Left lung (tissue), 14 donors: ENCODE measurements at places on chromosomes 1 and 21. TPM values are rescaled to one million over a fixed set of nuclear protein-coding genes. Genes with fewer than 3 reads are reported as not detected.

Gene CSF3R
- 11.3 TPM for polyA plus RNA-seq

Gene DYRK3
- 7.8 TPM for polyA plus RNA-seq

Gene PDC
- polyA plus RNA-seq, result 0.84 TPM

Gene KRTAP11-1
- not detected for polyA plus RNA-seq

- no peak for DNase-seq
These were observed 622.5 kb upstream of the NR5A2 start for GRCh38 chr1:199404976-199405375.

DNA sequence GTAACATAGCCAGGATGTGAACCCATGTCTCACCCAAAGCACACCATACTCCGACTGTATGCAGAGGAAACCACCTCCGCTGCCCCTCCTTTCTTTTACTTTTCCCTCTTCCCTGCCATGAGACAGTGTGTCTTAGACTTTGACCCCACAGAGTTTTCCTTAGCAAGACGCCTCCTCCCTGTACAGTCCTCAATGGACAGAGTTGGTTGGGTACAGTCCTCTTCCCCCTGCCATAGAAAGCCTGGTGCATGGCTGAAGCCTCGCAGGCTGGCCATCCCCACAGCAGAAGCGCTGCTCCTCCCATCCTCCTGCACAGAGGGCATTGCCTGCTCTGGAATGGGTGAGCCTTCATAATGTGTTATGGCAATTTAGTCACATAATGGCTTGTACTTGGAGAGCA is 127.9 kb downstream of the PLPP3 start:
- DNase-seq, result no peak

- DNase-seq, result no peak
These were observed 96.8 kb upstream of the PALMD start for GRCh38 chr1:99548943-99549605.

- DNase-seq, result peak; percentile 88
These were observed 62.7 kb downstream of the ADARB1 start for GRCh38 chr21:45136927-45137611.

GRCh38 chr1:33465316-33465715 is 7.1 kb upstream of the ZSCAN20 start:
- no peak for DNase-seq

DNA sequence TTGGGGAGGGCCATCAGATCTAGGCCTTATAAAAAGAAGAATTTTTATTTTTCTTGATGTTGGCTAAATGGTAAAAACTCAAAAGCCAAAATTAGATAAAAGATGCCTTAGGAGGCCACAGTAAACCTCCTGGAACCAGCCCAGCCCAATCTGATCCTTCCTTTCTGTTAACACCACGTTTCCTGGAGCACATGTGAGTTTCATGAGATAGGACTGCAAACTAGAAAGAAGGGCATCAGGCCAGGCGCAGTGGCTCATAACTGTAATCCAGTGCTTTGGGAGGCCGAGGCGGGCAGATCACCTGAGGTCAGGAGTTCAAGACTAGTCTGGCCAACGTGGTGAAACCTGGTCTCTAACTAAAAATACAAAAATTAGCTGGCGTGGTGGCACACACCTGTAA is 6.7 kb downstream of the HSF2BP start:
- DNase-seq, result no peak

DNA sequence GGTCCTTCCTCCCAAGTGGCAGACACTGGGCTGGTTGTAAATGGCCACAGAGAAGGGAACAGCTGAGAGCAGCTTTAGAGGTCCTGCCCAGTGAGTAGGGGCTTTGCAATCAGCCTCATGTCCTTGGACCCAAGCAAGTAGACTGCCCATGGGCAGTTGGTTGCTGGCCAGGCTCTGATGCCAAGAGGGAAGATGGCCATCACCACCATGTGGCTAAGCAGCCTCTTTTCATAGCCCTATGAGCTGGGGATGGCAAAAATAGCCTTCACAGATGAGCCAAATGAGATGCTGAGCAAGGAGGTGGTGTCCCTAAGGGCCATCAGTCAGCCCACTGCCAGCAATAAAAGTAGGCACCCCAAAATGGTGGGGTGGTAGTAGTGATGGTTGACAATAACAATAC is 3.2 kb downstream of the DISP3 start:
- no peak for DNase-seq

GRCh38 chr21:34583926-34584563 is 30.9 kb downstream of the RCAN1 start:
- no peak for DNase-seq

DNA sequence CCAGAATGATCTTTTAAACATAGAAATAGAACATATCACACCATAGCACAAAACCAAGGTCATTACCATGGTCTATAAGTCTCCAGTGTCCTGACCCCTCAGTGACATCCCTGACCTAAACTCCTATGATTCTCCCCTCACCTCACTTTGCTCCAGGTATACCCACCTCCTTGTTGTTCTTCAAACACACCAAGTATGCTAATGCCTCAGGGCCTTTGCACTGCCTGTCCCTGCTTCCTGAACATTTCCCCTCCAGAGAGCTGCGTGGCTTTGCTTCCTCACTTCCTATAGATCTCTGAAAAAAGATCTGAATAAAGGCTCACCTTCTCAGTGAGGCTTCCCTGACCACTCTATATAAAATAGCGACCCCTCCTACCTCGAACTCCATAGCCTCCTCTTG is 1.1 kb downstream of the GOLT1A start:
- DNase-seq, result no peak

DNA sequence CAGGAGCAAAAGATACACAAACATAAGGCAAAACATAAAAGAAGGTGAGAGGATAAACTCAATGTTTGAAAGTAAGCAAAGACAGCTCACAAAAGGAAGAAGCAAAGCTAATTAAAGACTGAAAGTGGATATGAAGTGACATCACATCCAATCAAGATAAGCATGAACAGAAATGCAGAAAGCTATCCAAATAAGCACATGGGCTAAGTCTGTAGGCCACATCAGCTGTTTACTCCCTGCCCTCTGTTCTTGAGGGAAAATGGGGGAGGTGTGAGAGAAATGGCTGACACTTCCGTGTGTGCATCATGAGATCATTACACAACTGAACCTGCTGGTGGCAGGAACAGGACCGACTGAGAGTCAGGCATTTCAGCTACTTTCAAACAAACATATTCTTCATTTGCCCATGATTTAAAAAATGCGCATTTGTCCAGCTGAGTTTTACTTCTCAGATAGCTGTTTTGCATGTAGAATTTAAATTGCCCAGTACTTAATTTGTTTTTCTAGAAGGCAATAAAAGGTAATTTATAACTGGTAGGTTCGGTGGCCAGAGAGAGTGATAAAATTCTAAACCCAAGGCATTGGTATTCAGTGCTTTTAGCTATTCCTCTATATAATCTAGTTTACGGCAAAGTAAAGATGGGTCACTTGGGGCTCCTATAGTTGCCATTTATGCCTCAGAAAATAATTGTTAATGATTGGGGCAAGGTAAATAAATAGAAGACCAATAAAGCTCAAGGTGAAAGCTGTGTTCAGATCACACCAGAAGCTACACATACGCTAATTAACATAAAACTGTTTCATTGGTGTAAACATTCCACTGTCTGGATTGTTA is 27.2 kb upstream of the MAN1A2 start:
- no peak for DNase-seq

- no peak for DNase-seq
These were observed 447.3 kb downstream of the PLA2G4A start for GRCh38 chr1:187275985-187276575.
